ENCODE measurements at places on chromosomes 16 and 17.

- no peak for DNase-seq
Observed at GRCh38 chr16:68369697-68370580, 59.1 kb downstream of the PRMT7 start.

GRCh38 chr16:83312015-83312717 is 495.6 kb upstream of the HSBP1 start:
- DNase-seq: no peak

GRCh38 chr17:76917829-76918228 is 49.6 kb downstream of the MGAT5B start:
- DNase-seq: no peak

GRCh38 chr16:13238182-13238581 is 336.8 kb downstream of the SHISA9 start:
- DNase-seq: no peak

- DNase-seq: no peak
Observed at GRCh38 chr16:81842564-81843242, 63.6 kb downstream of the PLCG2 start.

- DNase-seq: no peak
Observed at GRCh38 chr16:79163691-79164387, 436.7 kb downstream of the MAF start.

- no peak for DNase-seq
Observed at GRCh38 chr16:11556214-11556819, 30.4 kb downstream of the LITAF start.

DNA sequence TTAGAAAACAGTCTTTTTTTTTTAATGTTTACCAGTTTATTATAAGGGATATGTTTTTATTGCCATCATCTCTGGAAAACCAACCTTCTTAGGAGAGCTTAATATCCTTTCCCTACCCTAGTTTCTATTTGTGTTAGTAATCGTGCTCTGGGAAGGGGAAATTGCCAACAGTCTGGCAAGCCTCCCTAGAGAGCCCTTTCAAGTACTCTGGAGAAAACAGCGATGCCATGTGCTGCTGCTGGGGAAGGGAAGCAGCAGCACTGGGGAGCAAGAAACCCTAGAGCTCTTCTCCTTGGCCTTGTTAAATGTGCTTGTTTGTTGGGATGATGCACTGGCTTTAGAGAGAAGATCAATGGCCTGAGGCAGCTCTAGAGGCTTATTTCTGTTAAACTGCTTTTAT is 10.3 kb downstream of the RETREG3 start:
- no peak for DNase-seq

DNA sequence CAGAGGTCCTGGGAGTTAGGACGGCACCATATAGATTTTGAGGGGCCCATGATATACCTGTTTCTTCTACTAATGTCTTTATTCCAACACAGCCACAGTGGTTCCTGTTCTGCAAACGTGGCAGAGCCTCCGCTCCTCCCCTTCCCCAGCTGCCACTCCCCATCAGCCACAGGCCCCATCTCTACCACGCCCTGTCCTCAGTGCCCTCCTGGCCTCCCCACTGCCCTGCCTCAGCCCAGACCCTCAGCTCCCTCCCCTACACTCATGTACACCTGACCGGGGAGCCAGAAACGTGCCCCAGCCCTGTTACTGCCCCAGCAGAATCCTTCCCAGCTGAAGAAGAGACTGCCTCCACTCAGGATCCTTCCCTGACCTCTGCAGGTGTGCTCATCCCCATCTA is 11.9 kb upstream of the RBFOX3 start:
- DNase-seq: no peak

DNA sequence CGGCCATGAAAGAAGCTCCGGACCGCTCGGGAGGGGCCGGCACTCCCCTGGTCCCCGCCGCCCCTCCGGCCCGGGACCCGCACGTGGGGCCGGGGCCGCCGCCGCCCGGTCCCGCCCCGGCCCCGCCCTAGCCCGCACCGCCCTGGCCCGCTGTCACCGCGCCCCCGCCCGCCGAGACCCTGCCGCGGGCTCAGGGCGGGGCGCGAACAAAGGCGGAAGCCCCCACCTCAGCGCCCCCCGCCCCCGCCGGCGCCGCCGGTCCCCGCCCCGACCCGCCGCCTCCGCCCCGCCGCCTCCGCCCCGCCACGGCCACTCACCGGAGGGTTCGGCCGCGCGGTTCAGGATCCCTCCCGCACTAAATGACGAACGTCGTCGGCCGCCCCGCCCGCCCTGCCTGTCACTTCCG is at the start of gene ARHGDIA:
TSS of gene ARHGDIA (minus strand) at position 357 of the 406 bp plus-strand sequence. CDS start 1,407 bp downstream, outside the sequence.
- DNase-seq: no peak

DNA sequence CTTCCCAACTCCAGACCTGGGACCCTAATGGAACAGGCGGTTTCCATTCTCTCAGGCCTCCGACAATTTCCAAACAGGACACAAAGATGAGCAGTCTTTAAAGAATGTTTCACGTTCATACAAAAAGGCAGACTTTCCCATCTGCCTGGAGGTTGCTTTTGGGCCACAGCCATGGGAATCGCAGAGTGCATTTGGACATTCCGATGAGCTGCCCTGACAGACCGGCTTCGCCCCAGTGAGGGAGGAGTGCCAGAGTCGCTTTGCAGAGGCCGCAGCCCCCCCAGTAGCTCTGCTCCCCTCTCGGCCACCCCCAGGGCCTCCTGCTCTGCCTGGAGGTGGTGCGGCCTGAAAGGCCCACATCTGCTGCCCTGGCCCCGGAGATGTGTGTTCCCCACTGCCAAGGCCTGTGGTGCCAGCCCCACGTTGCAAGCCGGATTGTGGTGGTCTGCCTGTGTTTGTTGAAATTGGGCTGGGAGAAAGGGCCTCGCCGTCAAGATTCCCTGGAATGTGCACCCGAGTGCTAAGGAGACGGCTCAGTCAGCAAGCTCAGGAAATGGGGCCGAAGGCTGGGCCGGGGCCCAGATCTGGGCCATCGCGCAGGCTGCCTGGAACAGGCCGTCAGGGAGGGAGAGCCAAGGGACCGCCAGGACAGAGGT is 89.8 kb downstream of the C16orf95 start:
- no peak for DNase-seq
